ENCODE measurements at places on chromosomes 6 and 20. TPM values are rescaled to one million over a fixed set of nuclear protein-coding genes. Genes with fewer than 3 reads are reported as not detected.

DNA sequence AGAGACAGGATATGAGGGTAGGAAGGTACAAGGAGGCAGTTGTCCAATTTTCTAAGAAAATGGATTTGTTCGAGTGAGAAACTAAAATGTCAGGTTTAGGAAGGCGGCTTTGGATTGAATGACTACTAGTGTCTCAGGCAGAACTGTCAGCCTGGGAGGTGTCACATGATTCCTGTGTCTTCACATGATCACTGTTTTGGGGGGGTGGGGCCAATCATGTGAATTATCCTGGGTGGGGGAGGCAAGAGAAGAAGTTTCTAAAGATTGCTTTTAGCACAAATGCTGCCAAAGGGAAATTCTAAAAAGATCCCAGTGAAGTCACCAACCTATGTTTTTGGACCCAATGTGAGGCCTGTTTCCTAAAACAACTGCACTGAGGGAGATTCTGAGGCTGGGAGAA, 2.3 kb downstream of the SIRPA start:
- DNase-seq, result no peak

GRCh38 chr20:17835240-17835933, 133.2 kb downstream of the SNX5 start:
- DNase-seq, result no peak

- no peak for DNase-seq
These were observed 17.5 kb downstream of the PTPRA start for GRCh38 chr20:2890742-2891141.

- no peak for DNase-seq
These were observed 248.2 kb downstream of the LAMA2 start for GRCh38 chr6:129130959-129131681.

GRCh38 chr6:158879180-158879579, 60.0 kb upstream of the EZR start:
- no peak for DNase-seq

DNA sequence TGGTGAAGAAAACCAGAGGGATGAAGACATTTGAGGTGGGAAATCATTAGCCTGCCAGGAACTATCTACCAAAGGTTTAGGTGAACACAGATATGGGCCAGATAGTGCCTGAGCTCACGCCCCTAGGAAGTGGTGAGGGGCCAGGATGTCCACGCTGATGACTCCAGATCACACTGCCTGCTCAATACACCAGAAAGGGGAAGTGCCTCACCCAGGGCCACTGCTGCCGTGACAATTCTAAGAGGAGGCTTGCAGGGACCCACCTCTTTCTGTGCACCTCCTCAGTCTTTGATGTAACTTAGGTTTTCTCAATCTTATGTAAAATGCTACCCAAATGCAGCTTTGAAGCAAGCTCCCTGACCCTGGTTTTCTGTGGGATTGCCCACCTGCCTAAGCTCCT, 5.4 kb upstream of the RAB44 start:
- DNase-seq, result no peak

DNA sequence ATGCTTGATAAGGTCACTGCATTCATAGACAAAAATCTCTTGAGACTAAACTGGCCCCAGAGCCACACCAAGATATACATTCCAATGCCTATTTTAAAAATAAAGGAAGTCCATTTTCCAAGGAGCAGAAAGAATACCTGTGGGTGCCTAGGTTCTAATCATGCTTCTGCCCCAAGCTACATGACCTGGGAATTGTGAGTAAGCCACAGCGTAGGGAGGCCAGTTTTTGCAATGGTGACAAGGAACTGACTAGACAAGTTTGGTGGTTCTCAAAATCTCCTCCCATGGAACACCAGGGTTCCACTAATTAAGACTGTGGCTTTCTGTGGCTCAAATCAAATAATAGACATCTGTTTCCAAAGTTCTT, 83.3 kb downstream of the GMDS start:
- no peak for DNase-seq

DNA sequence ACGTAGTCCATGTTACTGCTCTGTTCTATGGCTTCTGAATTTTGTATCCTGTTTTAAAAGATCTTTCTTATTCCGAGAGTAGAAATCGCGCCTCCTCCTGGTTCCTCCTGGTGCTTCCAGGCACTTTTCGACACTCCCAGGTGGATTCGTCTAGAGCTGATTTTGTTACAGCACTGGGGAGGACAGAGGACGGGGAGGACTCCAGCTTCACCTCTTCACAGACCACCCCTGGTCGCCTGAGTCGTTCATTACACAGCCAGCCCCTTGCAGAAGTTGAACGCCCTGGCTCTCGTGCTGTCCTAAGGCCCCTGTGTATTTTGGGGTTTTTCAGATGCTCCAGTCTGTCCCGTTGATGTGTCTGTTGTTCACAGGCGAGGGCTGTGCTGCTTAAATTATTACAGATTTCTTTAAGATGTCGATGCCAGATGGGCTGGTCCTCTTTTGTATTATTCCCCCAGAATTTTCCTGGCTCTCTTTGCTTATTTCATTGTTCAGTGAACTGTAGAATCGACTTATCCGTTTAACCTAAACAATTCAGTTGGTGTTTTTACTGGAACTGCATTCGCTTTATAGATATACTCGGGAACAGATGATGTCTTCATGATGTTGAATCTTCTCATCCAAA, 30.5 kb downstream of the COL20A1 start:
- no peak for DNase-seq

GRCh38 chr20:59765599-59766177, 161.3 kb downstream of the PHACTR3 start:
- no peak for DNase-seq

GRCh38 chr6:13952101-13952500, 27.3 kb downstream of the RNF182 start:
- no peak for DNase-seq

- DNase-seq, result peak; percentile 32
These were observed 662 bp downstream of the ZNF343 start for GRCh38 chr20:2507875-2508630.

The BCAS4 gene
- total RNA-seq, result 11.4 TPM

The SLC2A4RG gene
- total RNA-seq, result 1.2 TPM

The STMN3 gene
- total RNA-seq, result 104 TPM

The PNLDC1 gene
- not detected for total RNA-seq

The BPIFB1 gene
- total RNA-seq, result not detected

The APMAP gene
- total RNA-seq, result 73.4 TPM

The CGAS gene
- total RNA-seq, result 1.2 TPM

Data from frontal cortex (tissue), 4 donors.